Stimulated activated naive B cell treated with anti-CD40 and anti-IgM and Interleukin-4, amounts not matched to agents 10 μg/mL and 1 μg/mL and 100 μg/mL, for 72 hours (primary cell): ENCODE measurements at places on chromosomes 1 and 21.

DNA sequence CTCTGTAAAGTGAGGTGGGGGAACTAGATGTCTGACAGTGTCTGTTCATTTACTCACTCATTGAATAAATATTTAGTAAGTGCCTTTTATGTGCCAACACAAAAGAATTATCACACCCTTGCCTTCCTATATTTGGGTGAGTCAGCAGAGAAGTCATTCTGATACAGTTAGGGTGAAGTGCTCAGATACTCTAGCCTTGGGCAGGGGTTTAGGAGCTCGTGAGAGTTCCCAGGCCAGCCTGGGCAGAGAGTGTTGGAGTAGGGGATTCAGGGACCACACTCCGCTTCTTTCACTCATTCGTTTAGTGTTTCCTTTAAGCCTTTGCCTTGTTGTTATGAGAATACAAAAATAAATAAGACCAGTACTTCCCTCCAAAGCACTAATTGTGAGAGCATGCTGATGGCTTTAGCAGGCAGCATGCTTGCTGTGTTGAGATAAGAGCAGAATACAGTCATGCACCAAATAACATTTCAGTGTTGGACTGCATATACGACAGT, 83.9 kb downstream of the DYRK1A start:
- DNase-seq = no peak

DNA sequence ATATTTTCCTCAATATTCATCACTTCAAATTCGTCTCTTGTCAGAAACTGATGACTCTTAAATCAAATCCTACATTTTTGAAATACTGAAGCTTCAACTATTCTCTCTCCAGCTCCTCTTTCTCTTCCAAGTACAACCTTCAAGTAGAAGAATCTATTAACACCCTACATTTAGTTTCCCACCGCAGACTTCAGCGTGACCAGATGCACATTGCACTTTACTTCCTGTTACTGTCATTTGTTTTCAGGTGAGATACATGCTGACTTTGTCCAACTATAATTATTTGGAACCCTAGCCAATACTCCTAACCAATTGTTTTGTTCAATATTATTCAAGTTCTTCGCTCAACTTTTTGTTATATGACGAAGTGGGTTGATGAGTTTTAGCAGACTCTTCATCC, 116.0 kb downstream of the MRPL39 start:
- DNase-seq = no peak

DNA sequence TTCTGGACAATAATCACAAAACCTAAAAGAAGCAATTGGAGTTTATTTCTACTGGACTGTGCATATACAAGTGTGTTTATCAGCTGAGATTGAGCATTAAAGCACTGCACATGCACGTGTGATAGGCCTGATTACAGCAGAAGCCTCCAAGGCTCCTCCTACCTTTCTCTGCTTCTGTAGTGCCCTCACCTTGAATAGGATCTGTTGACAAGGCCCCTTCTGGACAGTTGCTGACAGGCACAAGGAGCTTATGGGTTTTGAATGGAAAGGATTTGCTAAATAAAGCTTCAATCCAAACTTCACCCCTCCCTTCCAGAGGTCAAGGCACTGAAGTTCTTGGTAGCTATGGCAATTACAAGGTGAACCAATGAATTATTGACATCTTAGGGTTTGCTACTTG, 7.9 kb upstream of the SGIP1 start:
- no peak for DNase-seq

DNA sequence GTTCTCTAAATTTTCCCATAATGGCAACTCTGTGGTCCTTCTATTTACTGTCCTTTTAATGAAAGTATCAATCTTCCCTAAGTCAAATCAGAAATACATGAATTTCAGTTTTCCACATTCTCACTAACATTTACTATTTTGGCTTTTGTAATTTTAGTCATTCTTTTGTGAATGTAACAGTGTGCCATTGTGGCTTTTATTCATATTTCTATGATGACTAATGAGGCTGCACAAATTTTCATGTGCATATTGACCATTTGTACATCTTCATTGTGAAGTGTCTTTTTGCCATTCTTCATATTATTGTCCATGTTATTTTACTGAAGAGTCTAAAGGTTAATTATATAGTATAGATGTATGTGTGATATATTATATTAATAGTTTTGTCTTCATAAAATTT, 431.0 kb upstream of the BRINP3 start:
- DNase-seq = no peak

GRCh38 chr1:205060746-205061145, 17.7 kb downstream of the CNTN2 start:
- DNase-seq = no peak

DNA sequence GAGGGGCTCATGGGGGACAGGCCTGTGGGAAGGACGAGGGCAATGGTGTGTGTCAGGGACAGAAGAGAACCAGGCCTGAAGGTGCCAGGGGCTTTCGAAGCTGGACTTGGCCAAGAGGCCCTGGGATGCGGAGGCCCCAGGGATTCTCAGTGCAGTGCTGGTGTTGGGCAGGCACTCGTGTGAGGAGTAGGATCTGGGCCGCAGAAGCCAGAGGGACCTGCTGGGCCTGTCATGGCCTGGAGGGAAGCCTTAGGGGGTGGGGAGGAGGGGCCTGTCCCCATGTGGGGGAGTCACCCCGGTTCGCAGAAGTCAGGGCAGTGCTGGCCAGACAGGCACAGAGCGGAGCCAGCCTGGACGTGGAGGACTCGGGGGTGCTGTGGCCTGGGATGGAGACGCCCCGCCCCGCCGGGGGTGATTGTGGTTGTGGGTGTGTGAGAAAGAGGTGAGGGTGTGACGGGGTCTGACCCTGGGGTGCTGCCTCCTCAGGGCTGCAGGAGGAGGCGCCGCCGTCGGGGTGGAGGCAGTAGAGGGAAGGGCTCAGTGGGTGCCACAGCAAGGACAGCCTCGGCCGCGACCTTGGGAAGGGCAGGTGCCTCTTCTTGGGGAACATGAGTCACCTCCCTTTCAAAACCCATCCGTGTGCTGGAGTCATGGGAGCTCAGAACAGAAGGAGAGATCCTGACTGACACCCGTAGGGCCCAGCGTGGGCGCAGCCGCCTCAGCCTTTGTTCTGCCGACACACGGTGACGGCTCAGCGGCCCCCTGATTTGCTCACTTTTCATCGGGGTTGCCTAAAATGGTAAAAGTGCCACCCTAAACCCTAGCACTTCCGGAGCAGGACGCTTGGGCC, 33.9 kb downstream of the FAAP20 start:
- no peak for DNase-seq

DNA sequence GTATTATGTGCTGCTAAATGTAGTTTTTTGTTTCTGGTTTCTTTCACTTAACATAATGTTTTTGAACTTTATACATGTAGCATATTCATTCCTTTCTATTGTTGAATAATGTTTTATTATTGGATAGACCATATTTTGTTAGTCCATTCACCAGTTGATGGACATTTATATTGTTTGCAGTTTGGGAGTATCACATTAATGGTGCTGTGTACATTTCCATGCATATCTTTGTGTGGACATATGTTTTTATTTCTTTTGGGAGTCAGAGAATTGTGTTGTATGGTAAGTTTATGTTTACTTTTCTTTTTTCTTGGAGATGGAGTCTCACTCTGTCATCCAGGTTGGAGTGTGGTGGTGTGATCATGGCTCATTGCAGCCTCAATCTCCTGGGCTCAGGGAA, 134.6 kb downstream of the MAST2 start:
- DNase-seq = no peak

DNA sequence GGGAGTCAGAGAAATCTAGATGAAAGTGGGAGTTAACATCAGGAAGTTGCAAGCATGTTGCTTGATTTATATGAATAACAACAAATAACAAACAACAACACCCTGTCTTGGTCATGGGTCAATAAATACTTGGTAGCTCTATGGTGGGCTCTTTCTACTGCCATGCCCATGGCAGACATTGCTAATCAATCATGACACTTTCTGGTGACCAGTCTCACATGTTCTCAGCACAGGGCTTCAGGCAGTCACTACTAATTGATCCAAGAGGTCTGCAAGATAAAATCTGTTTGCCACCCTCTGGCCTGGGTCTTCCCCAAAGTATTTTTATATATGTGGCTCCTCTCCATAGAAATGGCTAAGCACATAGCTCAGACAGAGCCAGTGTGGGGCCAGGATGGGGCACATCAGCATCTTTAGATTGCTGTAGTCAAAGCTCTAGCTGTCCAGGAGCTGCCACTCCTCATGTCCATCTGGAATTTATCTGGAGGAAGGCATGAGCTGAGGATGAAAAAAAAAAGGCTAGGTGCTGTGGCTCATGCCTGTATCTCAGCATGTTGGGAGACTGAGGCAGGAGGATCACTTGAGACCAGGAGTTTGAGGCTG, 51.2 kb downstream of the STUM start:
- DNase-seq = no peak

- no peak for DNase-seq
Measured at GRCh38 chr1:29984862-29985605, 738.4 kb downstream of the MATN1 start.

- DNase-seq = no peak
Measured at GRCh38 chr21:35153671-35154070, 104.6 kb upstream of the RUNX1 start.

GRCh38 chr1:228095161-228095560, 8.0 kb downstream of the C1orf35 start:
- no peak for DNase-seq

DNA sequence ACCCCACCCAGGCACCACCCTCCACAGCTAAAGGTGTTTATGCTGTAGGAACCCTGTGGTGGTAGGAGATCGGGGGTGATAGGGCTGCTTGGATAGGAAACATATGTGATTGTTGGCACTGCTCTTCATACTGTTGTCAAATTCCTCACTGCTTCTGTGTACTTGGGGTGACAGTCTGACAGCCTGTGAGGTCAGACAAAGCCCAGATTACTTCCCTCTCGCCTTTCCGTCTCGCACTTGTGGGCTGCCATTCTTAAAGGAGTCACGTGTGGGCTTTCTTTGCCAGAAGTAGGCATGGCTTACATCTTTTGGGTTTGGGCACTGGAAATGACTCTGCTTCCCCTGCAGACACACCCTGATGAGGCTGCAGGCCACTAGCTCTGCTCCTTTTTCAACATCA, 363.8 kb downstream of the DISC1 start:
- no peak for DNase-seq

DNA sequence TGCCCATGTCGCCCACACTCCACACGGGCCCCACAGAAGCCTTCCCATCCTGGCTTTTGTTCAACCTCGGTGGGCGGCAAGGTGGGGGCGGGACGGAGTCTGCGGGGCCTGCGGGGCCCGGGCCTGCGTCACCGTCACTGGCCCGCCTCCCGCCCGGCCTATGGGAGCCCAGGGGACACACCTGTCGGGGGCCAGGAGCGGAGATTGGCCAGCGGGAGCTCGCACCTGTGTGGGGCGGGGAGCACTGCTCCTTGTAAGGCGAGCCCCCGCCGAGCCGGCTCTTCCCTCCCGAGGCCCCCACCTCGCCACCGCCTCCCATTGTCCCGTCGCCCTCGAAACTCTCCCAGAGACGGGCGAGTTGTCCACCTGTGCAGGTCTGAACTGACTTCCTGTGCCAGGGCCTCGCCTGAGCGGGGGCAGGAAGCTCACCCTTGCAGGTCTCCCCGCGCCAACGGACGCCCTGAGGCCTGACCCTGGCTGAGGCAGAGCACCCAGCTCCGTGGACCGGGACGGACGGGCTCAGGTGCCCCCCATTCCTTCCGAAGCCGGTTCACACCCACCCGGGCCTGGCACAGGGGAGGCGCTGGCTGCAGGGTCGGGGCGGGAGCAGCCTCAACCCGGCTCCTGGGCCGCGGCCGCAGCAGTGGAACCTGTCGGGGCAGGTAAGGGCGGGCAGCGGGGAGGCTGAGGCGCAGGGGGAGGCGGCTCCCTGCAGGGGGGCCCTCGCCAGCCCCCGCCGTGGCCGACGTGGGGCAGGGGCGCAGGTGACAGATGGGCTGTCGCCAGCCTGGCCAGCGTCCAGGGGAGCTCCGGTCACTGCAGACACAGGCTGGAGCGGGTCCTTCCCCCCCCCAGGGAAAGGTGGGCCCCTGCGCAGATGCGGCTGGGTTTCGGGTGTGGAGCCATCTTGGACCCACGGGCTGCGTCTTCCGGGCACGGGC, 10.8 kb upstream of the TTLL10 start:
- DNase-seq = no peak

GRCh38 chr1:37498872-37499617, 15.5 kb downstream of the MEAF6 start:
- DNase-seq = no peak

DNA sequence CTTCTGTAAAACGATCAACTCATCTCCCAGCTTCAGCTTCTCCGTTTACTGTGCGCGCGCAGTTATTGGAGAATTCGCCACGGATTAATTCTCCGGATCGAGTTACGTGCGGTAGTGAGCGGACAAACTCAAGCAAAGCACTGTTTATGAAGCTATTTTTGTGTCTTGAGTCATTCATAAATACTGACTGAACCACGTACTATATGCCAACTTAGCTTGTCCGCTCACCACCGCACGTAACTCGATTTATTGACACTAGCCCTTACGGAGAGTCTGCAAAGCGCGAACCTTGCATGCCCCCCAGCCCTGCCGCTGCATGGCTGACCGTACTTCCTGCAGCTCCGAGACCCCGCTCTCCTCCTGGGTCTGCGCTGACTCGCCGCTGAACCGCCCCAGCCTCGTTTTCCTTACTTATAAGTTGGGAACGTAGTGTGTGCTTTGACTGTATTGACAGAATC, 773 bp downstream of the CHD1L start:
- no peak for DNase-seq

DNA sequence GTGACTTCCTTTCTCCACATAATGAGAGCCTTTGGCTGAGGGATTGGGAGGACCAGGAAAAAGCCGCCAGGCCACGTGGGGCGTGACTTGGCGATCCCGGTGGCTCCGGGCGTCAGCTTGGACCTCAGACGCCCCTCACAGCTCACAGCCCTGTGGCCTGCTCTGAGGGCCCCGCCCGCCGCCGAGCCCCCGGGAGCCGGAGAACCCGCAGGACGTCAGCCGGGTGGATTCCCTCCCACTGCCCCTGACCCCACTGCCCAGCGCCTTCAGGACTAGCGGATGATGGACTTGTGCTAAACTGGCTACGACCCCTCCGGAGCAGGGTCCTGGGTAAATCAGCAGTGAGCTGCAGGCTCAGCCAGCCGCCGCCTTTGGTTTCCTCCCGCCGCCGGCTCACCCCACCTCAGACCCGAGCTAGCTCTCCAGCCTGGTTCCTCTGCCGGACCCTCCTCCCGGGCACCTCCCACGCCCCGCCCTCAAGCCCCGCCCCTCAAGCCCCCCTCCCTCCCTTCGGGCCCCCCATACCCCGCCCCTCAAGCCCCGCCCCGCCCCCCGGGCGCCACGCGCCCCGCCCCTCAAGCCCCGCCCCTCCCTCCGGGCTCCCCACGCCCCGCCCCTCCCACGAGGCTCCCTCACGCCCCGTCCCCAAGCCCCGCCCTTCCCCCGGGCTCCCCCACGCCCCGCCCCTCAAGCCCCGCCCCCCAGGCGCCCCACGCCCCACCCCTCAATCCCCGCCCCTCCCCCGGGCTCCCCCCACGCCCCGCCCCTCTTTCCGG, 10.0 kb upstream of the FAAP20 start:
- peak; percentile 50 for DNase-seq

DNA sequence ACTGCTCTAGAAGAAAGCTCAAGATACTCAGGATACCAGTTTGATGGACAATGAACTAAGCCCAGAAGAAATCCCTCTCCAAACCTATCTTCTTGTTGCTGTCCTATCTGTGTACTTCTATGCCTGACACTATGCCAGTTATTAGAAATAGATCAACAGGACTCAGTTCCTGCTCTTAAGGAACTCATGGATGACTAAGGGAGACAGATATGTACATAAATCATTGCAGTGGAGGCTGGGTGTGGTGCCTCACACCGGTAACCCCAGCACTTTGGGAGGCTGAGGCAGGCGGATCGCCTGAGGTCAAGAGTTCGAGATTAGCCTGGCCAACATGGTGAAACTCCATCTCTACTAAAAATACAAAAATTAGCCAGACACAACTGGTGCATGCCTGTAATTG, 42.4 kb upstream of the AK4 start:
- no peak for DNase-seq

GRCh38 chr21:26883768-26884167, 38.6 kb upstream of the ADAMTS1 start:
- DNase-seq = no peak
